ENCODE measurements at places on chromosomes 2 and 18.

- peak; percentile 61 for DNase-seq
Measured at GRCh38 chr2:207073801-207074678, 91.7 kb downstream of the KLF7 start.

GRCh38 chr18:23228102-23229061 lies 93.1 kb downstream of the CABLES1 start:
- peak; percentile 31 for DNase-seq

DNA sequence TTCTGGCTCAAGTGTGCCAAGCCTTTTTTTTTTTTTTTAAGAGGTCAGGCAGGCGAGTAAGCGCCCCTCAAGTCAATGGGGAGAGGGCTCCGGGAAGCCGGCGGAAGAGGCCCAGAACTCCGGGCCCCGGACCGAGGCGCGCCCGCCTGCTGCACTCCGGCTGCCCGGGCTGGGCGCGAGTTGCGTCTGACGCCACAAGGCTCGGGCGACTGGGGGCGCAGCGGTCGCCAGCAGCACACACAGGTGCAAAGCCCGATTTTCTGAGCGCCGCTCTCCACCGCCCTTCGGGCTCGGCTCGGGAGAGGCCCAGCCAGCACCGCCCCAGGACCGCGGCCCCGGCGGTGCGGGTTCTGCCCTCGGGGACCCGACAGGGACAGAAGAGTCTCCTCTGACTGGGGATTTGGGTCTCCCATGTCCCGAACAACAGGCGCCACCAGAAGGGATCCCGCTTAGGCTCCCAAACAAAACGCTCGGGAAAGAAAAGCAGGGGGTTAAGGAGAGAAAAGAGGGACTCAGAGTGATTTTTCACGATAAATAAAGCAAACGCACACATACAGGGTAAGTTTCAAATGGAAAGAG lies 787 bp downstream of the ERBB4 start:
- no peak for DNase-seq

DNA sequence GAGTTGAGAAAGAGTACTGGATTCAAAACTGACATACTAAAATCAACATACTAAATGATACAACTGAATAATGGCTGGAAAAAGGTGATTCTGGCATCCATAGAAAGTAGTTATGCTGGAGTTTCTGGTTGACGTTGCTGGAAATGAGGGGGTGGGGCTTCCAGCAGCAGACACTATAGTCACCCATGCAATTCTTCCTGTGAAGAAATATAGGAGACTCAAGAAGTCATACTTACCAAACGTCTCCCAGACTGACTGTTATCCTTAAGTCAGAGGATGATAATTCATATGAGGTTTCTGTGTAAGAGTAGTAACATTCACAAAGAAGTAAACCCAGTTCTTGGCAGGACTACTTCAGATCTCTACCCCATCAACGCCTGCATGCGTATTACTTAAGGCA lies 23.6 kb downstream of the DTNB start:
- no peak for DNase-seq

DNA sequence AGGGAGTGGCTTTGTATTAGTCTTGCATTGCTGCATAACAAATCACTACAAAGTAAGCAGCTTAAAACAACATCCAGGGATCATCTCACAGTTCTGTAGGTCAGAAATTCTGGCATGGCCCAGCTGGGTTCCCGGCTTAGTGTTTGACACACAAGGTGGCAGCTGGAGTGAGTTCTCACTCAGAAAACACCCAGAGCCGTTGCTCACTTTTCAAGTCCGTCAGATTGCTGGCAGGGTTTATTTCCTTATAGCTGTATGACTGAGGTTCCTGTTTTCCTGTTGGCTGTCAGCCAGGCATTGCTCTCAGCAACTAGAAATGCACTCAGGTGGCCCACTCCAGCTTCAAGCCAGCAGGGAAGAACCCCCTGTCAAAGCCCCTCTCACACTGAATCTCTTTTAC lies 324.1 kb downstream of the CCDC178 start:
- DNase-seq: peak; percentile 94

DNA sequence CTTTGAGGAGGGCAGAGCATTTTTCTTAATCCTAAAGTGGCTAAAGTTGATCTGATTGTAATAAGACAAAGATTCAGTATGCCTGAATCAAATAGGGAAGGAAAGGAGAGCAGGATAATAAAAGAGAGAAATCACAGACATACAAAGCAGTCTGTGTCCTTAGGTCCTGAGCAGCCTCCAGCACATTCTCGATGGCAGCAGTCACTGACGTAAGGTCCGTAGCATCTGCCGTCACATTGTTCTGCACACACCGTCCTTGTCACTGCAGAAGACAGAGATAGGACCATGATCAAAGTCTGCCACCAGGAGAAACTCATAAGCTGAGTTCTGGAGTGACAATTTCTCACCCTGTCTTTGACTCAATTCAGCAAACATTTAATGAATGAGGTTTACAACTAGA lies 813.7 kb downstream of the ERBB4 start:
- no peak for DNase-seq

DNA sequence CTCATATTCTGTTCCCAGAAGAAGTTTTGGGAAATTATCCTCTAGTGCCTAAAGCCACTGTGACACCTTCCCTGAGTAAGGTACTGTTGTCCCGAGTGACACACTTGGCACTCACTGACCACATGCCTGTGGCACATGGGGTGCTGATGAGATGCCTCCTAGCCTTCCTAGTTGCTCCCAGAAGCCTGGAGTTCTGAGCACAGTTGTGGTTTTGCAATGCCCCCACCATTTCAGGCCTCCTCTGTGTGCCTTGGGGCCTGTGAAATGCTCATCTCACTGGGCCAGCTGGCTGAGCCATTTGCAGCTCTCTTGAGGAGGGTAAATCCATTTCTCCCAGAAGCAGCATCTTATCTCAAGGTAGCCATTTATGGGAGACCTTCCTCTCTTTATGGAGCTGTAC lies 91.8 kb downstream of the DGKD start:
- DNase-seq: no peak

- DNase-seq: no peak
Measured at GRCh38 chr2:201472411-201472810, 20.9 kb downstream of the STRADB start.

GRCh38 chr2:241151934-241152660 lies 1.8 kb downstream of the PPP1R7 start:
- no peak for DNase-seq

GRCh38 chr18:46574000-46574742 lies 82.8 kb downstream of the LOXHD1 start:
- no peak for DNase-seq
